B cell (primary cell): ENCODE measurements at places on chromosomes 13 and 19. TPM values are rescaled to one million over a fixed set of nuclear protein-coding genes. Genes with fewer than 3 reads are reported as not detected.

The CCDC159 gene
- 56.0 and 57.5 TPM in 2 replicates for total RNA-seq

The TMEM272 gene
- not detected in 2 replicates for total RNA-seq

The IFNL3 gene
- not detected in 2 replicates for total RNA-seq

The ZNF69 gene
- total RNA-seq, result 2.1 and 4.8 TPM in 2 replicates
